ENCODE measurements at places on chromosomes 7 and 10. TPM values are rescaled to one million over a fixed set of nuclear protein-coding genes. Genes with fewer than 3 reads are reported as not detected.

Gene ASB4
- total RNA-seq, result 0.12 TPM

Gene OR2A5
- not detected for total RNA-seq

DNA sequence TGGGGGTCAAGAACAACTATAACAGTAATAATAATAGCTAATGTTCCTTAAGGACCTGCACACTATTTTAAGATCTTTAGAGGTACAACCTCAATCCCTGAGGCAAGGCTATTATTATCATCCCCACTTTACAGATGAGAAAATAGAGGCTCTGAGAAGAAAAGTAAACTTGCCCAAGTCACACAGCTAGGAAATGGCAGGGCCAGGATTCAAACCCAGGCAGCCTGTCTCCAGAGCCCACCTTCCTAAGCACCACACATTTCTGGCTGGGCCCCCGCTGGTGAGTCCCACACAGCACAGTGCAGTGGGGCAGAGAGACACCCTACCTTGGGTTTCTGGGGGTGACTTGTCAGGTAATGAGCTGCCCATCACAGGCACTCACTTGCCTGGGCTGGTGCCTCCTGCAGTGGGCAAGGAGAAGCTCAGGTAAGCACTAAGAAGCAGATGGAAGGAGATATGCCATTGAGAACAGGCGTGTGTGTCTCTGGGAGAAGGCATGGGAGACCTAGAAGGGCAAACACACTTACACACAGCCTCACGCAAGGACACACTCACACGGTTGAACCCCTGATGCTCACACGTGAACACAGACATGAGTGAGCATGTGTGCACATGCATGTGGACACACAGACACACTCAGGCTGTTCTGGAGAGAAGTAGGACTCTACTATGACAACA lies 104.4 kb upstream of the ZMIZ1 start:
- no peak for DNase-seq
- no peak overlapping the region for H3K4me3 ChIP-seq
- no peaks in the 10 kb centered on the region for H3K36me3 ChIP-seq
- H3K4me1 ChIP-seq, result peaks cover 25% of the 10 kb centered on the region

DNA sequence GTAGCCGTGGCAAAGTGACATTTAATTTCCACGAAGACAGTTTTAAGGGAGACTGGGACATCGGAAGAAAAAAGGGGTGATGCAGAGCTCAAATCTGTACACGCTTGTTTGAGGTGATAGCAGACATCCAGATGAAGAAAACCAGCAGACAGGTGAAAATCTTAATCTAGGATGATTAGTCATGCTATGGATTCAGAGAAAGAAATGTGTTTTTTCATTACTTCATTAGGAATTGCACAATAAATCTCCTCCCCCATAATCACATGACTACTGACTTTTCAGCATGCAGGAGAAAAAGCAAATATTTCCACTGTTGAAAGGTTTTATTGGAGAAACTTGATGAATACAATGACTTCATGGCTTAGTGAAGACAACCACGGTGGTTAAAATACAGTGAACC lies 2.5 kb downstream of the NUDT5 start:
- H3K36me3 ChIP-seq, result peaks cover 13% of the 10 kb centered on the region
- no peaks in the 10 kb centered on the region for H3K27me3 ChIP-seq
- H3K4me1 ChIP-seq, result peaks cover 11% of the 10 kb centered on the region
- no peak for DNase-seq

DNA sequence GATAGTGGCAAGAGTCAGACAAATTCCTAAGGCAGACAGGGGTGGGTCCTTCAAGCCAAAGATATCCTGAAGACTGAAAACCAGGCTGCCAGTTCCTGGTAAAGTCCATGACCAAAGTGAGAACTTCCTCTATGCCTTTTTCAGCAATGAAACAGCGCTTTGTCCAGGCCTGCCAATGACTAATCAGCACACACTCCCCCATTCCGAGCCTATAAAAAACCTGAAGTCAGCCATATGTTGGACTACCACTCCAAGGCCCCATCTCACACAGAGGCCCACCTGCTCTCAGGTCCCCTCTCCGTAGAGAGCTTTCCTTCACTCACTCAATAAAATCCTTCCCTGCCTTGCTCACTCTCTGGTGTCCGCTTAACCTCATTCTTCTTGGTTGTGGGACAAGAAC lies 402.2 kb downstream of the ANKRD7 start:
- H3K4me1 ChIP-seq, result no peaks in the 10 kb centered on the region
- H3K4me3 ChIP-seq, result no peak overlapping the region
- no peak for DNase-seq
- no peak overlapping the region for H3K27ac ChIP-seq
- no peaks in the 10 kb centered on the region for H3K27me3 ChIP-seq

DNA sequence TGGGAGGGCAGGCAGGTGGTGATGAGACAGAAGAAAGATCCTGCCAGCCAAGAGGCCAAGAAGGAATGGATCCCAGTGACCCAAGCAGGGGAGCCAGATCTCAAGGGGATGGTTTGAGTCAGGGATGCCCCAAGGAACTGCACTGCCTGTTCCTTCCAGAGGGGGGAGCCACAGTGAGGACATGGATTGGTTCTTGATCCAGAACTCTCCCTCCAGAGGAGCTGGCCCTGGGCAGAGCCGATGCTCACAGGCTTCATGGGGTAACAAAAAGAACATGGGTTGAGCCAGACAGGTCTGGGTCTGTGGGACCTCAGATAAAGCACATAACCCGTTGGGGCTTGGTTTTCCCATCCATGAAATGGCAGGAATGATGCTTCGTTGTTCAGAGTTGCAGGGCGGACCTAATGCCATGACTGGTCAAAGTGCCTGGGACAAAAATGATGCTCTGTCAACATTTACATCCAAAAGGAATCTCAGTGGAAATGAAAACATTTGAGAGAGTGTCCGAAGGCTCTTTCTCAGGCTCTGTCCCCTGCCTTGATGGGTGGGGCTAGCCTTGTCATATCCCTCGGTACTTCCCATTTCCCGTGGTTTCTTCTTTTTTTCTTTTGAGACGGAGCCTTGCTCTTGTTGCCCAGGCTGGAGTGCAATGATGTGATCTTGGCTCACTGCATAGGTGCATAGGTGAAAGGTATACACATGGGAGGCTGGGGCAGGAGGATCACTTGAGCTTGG lies 4.7 kb upstream of the DENND2A start:
- H3K27ac ChIP-seq, result no peak overlapping the region
- DNase-seq, result no peak
- H3K4me1 ChIP-seq, result peaks cover 2% of the 10 kb centered on the region
- H3K4me3 ChIP-seq, result no peak overlapping the region

GRCh38 chr7:50939021-50939420 lies 156.3 kb upstream of the GRB10 start:
- no peaks in the 10 kb centered on the region for H3K36me3 ChIP-seq
- H3K27me3 ChIP-seq, result no peaks in the 10 kb centered on the region
- H3K4me3 ChIP-seq, result no peak overlapping the region
- DNase-seq, result no peak
- no peaks in the 10 kb centered on the region for H3K4me1 ChIP-seq

- H3K27me3 ChIP-seq, result no peaks in the 10 kb centered on the region
- no peaks in the 10 kb centered on the region for H3K36me3 ChIP-seq
- H3K4me3 ChIP-seq, result peak within 1 kb of the TSS; percentile 88
These were observed at the start of gene KAT6B for GRCh38 chr10:74826142-74827044. Gene KAT6B (plus strand): TSS chr10:74826600. CDS start chr10:74842858, 16,258 bp downstream.

- no peak overlapping the region for H3K4me3 ChIP-seq
- no peaks in the 10 kb centered on the region for H3K4me1 ChIP-seq
These were observed 80.5 kb upstream of the TAS2R16 start for GRCh38 chr7:123075838-123076467.
